Activated CD8-positive, alpha-beta T cell treated with anti-CD3 and anti-CD28 coated beads, Interleukin-2, amount 10 ng/mL, durations not matched to agents 7 days and 5 days (primary cell): ENCODE measurements at places on chromosomes 16 and 17.

DNA sequence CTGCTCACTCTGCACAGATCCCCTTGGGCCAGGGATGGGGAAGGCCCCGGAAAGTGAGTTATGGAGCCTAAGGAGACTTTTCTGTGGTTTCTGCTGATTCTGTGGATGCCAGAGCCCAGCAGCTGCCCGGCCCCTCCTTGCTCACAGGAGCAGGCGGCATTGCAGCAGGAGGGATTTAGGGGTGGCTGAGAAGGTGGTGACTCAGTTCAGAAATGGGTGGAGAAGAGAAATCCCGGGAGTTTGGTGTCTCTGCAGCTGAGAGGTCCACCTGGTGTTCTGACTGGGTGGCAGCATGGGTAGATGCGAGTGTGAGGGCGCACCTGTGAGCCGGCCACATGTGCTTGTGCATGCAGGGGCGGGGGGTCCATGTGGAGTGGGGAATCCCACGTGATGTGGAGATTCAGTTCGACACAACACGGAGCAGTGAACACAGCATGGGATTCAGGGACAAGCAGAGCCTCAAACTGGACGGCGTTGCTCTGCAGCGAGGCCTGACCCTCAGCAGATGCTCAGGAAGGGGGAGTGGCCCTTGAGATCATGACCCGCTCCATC is 16.0 kb upstream of the SPPL2C start:
- H3K4me1 ChIP-seq, result peaks cover 6% of the 10 kb centered on the region
- no peak for DNase-seq
- H3K4me3 ChIP-seq, result no peak overlapping the region
- peaks cover 3% of the 10 kb centered on the region for H3K27me3 ChIP-seq
- no peak overlapping the region for H3K27ac ChIP-seq

GRCh38 chr17:43699438-43699756 is 37.7 kb upstream of the MEOX1 start:
- H3K27me3 ChIP-seq, result peaks cover 26% of the 10 kb centered on the region
- no peak overlapping the region for H3K27ac ChIP-seq
- DNase-seq, result no peak
- H3K4me1 ChIP-seq, result peaks cover 29% of the 10 kb centered on the region

GRCh38 chr16:56833243-56833970 is 31.6 kb upstream of the SLC12A3 start:
- peaks cover 52% of the 10 kb centered on the region for H3K36me3 ChIP-seq
- peaks cover 11% of the 10 kb centered on the region for H3K4me1 ChIP-seq
- no peak overlapping the region for H3K4me3 ChIP-seq
- no peak for DNase-seq

- DNase-seq, result no peak
- peaks cover 2% of the 10 kb centered on the region for H3K36me3 ChIP-seq
- no peaks in the 10 kb centered on the region for H3K27me3 ChIP-seq
Measured at GRCh38 chr17:17737961-17738894, 57.0 kb downstream of the RAI1 start.

- H3K36me3 ChIP-seq, result peaks cover 15% of the 10 kb centered on the region
- H3K4me3 ChIP-seq, result peak overlapping the region; percentile 1
- peaks cover 46% of the 10 kb centered on the region for H3K4me1 ChIP-seq
- no peaks in the 10 kb centered on the region for H3K27me3 ChIP-seq
- H3K27ac ChIP-seq, result peak overlapping the region; percentile 66
Measured at GRCh38 chr16:84751241-84751640, 51.4 kb downstream of the USP10 start.

DNA sequence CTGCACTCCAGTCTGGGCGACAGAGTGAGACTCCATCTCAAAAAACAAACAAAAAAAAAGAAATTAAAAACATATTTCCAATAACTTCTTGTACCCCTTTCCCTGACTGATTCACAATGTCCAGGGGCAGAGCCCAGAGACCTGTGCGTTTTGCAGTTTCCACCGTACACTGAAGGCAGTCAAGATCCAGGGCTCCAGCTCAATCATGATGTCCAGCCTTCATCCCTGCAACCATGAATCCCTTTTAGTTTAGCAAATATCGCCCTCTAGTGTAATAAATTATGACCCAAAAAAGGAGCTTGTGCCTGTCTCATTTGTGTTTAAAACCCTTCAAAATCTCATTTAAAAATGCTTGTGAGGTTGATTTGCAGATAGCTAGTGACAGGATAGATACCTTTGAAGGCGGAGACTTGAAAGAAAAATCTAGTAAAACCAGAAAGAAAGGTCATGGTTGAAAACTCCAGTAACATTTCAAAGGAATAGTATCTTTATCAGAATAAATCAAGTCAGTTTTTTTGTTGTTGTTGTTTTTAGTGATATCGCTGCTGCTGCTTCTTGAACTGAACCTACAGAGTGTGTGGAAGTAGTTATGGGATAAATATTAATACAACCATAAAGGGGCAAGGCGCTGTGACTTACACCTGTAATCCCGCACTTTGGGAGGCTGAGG is 3.7 kb upstream of the ERN1 start:
- H3K27ac ChIP-seq, result no peak overlapping the region
- peak; percentile 42 for DNase-seq
- peaks cover 19% of the 10 kb centered on the region for H3K4me1 ChIP-seq
- H3K4me3 ChIP-seq, result no peak overlapping the region
- peaks cover 4% of the 10 kb centered on the region for H3K36me3 ChIP-seq

- H3K27ac ChIP-seq, result no peak overlapping the region
- no peak overlapping the region for H3K4me3 ChIP-seq
- no peaks in the 10 kb centered on the region for H3K27me3 ChIP-seq
- no peaks in the 10 kb centered on the region for H3K36me3 ChIP-seq
- no peaks in the 10 kb centered on the region for H3K4me1 ChIP-seq
- DNase-seq, result no peak
Measured at GRCh38 chr17:12812877-12813276, 23.6 kb downstream of the ARHGAP44 start.

- no peak for DNase-seq
- no peak overlapping the region for H3K27ac ChIP-seq
- peaks cover 9% of the 10 kb centered on the region for H3K27me3 ChIP-seq
- H3K36me3 ChIP-seq, result no peaks in the 10 kb centered on the region
Measured at GRCh38 chr17:4576161-4576558, 8.2 kb upstream of the SMTNL2 start.

DNA sequence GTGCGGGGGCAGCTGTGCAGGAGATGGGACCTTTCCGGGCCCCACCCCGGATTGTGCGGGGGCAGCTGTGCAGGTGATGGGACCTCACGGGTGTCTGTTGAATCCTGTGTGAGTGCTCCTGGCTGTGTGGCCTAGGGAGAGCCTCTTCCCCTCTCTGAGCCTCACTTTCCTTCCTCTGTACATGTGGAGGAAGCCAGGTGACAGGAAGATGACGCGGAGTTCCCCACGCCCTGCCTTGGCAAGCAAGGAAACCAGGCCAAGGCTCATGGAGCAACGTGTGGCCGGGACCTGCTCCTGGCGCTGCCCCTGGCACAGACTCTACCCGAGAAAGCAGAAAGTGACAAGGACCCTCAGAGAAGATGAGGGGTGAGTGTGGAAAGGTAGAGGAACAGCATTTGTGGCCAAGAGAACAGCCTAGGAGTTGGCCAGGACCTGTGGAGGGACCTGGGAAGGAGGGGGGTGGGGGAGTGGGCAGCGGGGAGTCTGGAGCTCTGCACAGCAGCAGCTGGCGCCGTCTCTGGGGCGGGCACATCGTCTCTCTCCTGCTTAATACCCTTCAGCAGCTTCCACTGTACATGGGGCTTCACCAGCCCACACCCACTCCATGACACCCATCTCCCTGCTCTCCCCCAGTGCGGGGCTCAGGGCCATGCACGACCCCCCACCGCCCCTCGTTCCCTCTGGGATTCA is 38.4 kb upstream of the PABPN1L start:
- H3K36me3 ChIP-seq, result no peaks in the 10 kb centered on the region
- H3K27me3 ChIP-seq, result no peaks in the 10 kb centered on the region
- no peak overlapping the region for H3K4me3 ChIP-seq
- no peak for DNase-seq
- peaks cover 2% of the 10 kb centered on the region for H3K4me1 ChIP-seq

GRCh38 chr17:81967533-81968395 is 6.8 kb upstream of the NOTUM start:
- peak overlapping the region; percentile 80 for H3K27ac ChIP-seq
- no peaks in the 10 kb centered on the region for H3K36me3 ChIP-seq
- peaks cover 19% of the 10 kb centered on the region for H3K4me1 ChIP-seq

DNA sequence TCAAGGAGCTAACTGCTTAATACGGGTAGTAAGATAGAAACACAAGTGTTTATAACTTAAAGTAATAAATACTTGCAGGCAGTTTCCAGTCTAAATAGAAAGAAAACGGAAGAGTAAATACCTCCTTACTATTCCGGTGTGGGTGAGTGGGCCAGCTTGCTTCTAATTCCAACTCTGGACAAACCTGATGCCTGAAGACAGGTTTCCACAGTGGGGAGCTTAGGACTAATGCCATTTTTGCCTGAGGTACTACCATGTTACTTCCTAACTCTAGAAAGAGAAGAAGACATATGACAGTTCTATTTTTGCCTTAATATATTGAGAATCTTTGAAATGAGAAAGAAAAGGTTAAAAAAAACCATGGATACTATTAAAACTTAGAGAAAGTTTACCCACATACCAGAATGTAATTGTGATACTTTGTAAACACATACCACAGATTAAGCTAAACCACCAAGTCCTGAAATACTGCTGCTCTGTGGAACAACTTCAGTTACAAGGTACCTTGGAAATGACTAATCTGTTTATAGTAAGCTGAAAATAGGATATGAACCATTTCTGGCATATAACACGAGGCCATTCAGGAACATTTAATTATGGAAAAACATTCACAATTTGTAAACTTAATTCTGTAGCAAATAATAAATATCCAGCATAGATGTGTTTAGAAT is 70.2 kb downstream of the ZZEF1 start:
- H3K27me3 ChIP-seq, result no peaks in the 10 kb centered on the region
- no peaks in the 10 kb centered on the region for H3K4me1 ChIP-seq
- no peak overlapping the region for H3K4me3 ChIP-seq
- H3K36me3 ChIP-seq, result peaks cover 67% of the 10 kb centered on the region
- H3K27ac ChIP-seq, result no peak overlapping the region
- no peak for DNase-seq

DNA sequence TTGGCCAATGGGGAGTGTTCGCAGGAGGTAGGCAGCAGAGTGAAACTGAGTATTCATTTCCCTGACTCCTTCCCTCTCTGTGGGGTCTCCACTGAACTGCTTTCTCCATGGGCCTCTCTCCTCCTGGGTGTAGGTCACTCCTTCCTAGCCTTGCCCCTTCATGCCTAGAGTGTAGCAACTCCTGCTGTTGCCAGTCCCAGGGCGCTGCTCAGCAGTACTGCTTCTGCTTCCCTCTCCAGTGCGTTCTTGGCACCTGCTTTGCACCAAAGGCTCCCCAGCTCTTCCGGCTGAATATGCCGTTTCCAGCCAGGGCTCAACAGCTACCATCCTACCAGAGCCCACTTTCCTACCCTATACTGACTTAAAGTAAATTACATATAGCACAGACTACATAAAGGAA is 92.2 kb downstream of the MAF start:
- H3K4me3 ChIP-seq, result no peak overlapping the region
- no peak overlapping the region for H3K27ac ChIP-seq
- H3K27me3 ChIP-seq, result peaks cover 4% of the 10 kb centered on the region
- no peaks in the 10 kb centered on the region for H3K4me1 ChIP-seq

DNA sequence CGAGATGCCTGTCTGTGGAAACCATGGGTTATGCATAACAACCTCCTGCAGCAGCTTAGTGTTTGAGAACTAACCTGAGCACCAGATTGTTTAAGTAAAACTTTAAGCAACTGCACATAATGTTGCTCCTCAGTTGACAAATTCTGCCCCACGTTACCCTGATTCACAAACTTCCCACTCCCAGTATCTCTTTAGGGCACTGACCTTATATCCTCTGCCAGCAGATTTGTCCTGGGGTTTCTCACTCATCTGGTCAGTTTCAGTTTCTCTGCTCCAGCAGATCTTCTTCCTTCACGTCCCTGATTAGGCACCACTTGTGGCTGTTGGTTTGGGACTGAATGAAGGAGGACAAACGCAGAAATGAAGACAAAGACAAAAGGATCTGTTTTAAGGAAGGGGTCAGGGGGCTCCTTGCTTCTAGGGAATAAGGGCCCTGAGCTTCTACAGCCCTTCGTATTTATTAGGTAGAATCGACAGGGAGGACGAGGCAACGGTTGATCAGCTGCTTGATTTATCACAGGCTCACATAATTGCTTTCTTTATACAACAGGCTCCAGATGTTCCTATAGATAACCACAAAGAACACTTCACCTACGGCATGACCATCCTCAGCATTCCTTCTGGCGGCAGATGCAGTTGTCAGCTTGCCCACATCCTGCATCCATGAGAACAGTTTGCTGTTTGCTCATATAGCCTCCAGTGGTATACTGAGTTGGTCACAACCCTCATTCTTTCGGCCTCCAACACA is 13.5 kb upstream of the ZNF689 start:
- peaks cover 2% of the 10 kb centered on the region for H3K4me1 ChIP-seq
- H3K4me3 ChIP-seq, result no peak overlapping the region
- H3K27ac ChIP-seq, result no peak overlapping the region

DNA sequence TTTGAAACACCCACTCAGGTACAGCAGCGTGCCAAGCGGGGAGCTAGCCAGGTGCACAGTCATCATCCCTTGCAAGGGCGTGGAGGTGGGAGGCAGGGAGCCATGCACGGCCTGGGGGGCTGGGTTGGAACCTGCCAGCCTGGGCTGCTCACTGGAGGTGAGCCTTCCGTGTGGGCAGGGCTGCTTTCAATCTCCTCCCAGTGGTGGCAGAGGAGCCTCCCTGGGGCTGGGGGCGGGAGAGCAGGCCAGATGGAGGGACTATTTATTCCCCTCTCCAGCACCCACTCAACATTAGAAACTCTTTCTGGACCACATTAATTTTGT is 90.3 kb downstream of the KATNIP start:
- peaks cover 2% of the 10 kb centered on the region for H3K36me3 ChIP-seq
- no peak overlapping the region for H3K27ac ChIP-seq
- H3K4me1 ChIP-seq, result peaks cover 7% of the 10 kb centered on the region
- H3K4me3 ChIP-seq, result no peak overlapping the region
- no peak for DNase-seq

DNA sequence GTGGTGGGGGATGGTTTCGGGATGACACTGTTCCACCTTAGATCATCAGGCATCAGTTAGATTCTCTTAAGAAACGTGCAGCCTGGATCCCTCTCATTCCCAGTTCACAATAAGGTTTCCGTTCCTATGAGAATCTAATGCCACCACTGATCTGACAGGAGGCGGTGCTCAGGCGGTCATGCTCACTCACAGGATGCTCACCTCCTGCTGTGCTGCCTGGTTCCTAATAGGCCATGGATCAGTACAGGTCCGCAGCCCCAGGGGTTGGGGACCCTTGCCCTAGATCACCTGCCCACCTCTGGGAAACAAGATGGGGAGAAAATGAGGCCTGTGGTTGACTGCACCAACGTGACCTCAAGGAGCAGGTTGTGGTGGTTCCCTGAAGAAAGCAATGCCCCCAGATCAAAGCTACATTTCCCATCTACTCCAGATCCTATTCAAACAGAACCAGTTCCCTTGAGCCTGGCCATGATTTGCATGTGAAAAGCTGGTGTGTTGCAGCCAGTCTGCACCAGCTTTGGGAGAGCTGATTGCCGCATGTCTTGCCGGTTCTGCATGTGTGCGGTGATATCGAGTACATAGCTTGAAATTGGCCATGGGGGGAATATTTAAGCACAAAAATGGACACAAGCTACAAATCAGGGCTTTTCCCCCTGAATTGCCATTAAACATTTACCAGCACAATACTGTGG is 183.2 kb upstream of the HSBP1 start:
- no peaks in the 10 kb centered on the region for H3K27me3 ChIP-seq
- H3K27ac ChIP-seq, result no peak overlapping the region
- no peaks in the 10 kb centered on the region for H3K4me1 ChIP-seq
- H3K36me3 ChIP-seq, result no peaks in the 10 kb centered on the region

GRCh38 chr17:28328325-28328724 is 6.9 kb downstream of the IFT20 start:
- H3K4me1 ChIP-seq, result no peaks in the 10 kb centered on the region
- H3K36me3 ChIP-seq, result peaks cover 21% of the 10 kb centered on the region
- DNase-seq, result no peak
- no peaks in the 10 kb centered on the region for H3K27me3 ChIP-seq
